Foreskin keratinocyte (primary cell): ENCODE measurements at places on chromosomes 4 and X. TPM values are rescaled to one million over a fixed set of nuclear protein-coding genes. Genes with fewer than 3 reads are reported as not detected.

Gene SLC34A2
- not detected in 2 replicates for polyA plus RNA-seq

Gene AADAT
- polyA plus RNA-seq = 5.4 and 5.9 TPM in 2 replicates

Gene TEC
- 0.06 and 0.07 TPM in 2 replicates for polyA plus RNA-seq

Gene SAGE1
- polyA plus RNA-seq = not detected in 2 replicates

Gene PHOX2B
- polyA plus RNA-seq = not detected in 2 replicates

Gene ZAR1
- not detected in 2 replicates for polyA plus RNA-seq

Gene TNIP3
- 0.12 and 0.16 TPM in 2 replicates for polyA plus RNA-seq

Gene MAGEB1
- not detected in 2 replicates for polyA plus RNA-seq

Gene SPANXA2
- polyA plus RNA-seq = not detected in 2 replicates

Gene ZNF674
- 0.68 and 0.71 TPM in 2 replicates for polyA plus RNA-seq

Gene RAB9B
- polyA plus RNA-seq = 0.07 TPM in 2 replicates

Gene TRAM1L1
- polyA plus RNA-seq = 0.67 and 0.74 TPM in 2 replicates

Gene HHIP
- 0.52 and 1.6 TPM in 2 replicates for polyA plus RNA-seq

Gene ASB12
- polyA plus RNA-seq = 0.11 TPM in 1 of 2 replicates, not detected in the other

Gene SYN1
- 1.9 and 2.9 TPM in 2 replicates for polyA plus RNA-seq
